Activated gamma-delta T cell (primary cell): ENCODE measurements at places on chromosomes 6 and 20.

DNA sequence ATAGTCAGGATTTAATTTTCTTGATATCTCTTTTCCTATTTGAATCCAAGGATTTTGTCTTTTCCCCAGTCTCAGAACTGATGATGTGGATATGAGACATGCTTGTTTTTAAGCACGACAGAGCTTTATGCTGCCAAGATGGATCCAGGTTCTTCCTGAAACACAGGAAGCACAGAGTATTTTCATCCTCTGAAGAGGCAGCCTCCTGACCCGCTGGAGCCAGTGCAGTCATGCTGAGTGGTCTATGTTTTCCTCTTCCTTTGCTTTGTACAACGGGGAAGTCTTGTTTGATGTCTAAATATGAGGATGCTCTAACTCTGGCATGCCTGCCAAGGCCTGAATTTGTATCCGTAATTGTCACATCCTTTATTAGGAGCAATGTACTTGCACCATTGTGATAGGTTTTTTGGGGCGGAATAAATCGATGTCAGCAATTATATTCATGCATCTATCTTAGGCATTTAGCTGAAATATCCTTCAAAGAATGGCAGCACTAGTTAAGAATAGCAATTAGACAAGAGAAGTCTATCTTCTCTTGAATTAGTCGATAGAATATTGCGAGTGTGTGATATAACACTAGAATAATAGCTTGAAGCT lies 407.1 kb upstream of the JAG1 start:
- DNase-seq: no peak

- no peak for DNase-seq
Measured at GRCh38 chr6:124203812-124204167, 400.1 kb downstream of the NKAIN2 start.

GRCh38 chr6:130766239-130767144 lies 60.7 kb upstream of the SMLR1 start:
- no peak for DNase-seq

DNA sequence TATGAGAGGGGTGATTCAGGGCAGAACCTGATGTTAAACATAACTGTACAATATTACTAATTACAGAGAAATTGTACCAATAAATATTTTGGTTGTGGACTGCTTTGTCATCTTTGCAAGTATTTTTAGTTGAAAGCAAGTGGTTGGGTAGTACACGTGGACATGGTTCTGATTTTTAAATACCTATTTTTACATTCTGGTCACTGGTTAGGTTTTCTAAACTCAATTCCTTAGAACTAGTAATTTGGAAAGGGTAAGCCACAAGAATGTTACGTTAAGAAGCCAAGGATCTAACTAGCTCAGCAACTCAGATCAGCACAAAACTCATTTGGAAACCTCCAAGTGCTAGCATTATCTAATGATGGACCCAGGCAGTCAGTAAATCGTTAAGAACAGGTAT lies 2.7 kb downstream of the EPB41L2 start:
- DNase-seq: no peak

DNA sequence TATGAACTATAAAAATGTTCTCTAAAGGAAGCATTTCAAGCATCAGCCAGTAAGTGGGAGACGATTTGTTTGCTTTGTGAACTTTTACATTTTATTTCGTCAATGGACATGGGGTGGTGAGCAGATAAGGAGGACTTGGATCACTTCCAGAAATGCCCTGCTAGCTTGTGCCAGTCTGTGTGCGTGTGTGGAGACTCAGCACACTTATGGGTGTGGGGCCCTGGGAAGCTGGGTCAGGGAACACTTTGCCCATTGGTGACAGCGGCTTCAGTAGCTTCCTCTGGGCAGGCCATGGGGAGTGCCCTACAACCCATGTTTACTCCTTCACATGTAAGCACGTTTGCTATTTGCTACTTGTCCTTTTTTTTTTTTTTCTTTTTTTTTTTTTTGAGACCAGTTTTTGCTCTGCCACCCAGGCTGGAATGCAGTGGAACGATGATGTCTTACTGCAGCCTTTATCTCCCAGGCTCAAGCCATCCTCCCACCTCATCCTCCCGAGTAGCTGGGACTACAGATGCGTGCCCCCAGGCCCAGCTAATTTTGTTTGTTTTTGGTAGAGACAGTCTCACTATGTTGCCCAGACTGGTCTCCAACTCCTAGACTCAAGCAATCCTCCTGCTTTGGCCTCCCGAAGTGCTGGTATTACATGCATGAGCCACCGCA lies 24.2 kb downstream of the PRDM1 start:
- DNase-seq: no peak

- DNase-seq: no peak
Measured at GRCh38 chr6:55778705-55779104, 96.7 kb downstream of the BMP5 start.

GRCh38 chr6:111013144-111013915 lies 31.5 kb downstream of the RPF2 start:
- no peak for DNase-seq

DNA sequence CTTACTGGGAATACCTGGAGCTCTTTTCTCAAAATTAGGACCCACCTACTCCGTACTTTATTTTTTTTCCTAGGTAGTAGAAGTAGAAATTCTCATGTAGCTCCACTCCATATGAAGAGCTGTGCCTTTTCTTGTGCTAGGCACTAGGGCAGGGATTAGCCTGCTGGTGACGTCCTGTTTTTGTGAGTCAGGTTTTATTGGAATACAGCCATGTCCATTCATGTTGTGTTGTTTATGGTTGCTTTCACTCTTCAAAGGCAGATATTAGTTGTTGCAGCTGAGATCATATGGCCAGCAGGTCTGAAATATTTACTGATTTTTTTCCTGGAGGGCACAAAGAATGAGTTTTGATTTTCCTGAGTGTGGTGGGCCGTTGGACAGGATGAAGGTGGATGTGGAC lies 20.5 kb downstream of the XRN2 start:
- no peak for DNase-seq

- no peak for DNase-seq
Measured at GRCh38 chr6:135578976-135579375, 81.4 kb upstream of the AHI1 start.

GRCh38 chr20:41152108-41152757 lies 14.9 kb downstream of the PLCG1 start:
- DNase-seq: no peak

- DNase-seq: no peak
Measured at GRCh38 chr6:156348849-156349248, 428.3 kb upstream of the ARID1B start.

GRCh38 chr6:31763619-31763940 lies 1.1 kb downstream of the SAPCD1 start:
- no peak for DNase-seq

GRCh38 chr6:43900560-43900915 lies 130.5 kb downstream of the VEGFA start:
- DNase-seq: no peak

DNA sequence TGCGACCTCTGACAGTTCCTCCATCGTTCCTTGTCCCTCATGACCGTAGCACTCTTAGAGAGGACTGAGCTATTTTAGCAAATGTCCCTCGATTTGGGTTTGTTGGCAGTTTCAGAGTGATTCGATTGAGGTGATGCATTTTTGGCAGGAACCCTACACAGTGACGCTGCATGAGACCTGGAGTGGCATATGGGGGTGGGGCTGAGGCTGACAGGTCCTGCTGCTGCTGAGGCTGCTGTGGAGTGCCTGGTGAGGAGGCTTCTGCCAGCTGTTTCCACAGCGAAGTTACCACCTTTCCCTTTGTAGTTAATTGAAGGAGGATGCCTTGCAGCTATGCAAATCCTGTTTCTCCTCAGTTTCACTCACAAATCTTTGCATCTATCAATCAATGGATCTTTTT lies 19.8 kb downstream of the PXDC1 start:
- no peak for DNase-seq

- no peak for DNase-seq
Measured at GRCh38 chr20:6719369-6719721, 48.1 kb upstream of the BMP2 start.

- no peak for DNase-seq
Measured at GRCh38 chr6:49462599-49462926, 490 bp downstream of the MMUT start.

DNA sequence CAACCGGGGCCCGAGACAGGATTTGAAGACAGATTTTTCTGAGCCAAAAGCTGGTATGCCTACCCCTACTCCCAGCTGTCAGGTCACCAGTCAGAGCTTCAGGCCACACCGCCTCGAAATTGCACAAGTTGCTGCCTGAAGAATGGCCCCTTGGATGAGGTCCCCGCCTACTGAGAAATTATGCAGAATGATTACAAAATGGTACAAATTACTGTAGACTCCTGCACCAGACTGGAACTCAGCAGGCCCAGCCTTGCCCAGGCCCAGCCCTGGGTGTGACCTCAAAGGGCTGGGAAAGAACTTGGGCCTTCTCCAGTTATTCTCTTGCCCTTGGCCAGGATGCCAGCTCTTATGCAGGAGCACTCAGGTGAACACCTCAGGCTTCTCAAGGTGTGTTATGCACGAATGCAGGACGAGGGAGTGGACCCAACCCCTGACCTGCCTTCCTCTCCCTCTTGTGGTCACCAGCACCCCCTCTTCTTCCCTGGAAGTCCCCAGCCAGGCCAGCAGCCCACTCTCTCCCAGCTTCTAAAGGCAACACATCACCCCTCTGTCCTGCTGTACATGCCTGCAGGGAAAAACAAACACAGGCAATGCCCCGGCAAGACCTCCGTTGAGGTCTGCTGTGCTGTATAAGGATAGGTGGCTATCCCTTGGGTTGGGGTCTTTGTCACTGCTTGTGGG lies 88.7 kb upstream of the NAA20 start:
- DNase-seq: no peak

GRCh38 chr20:36728986-36729385 lies 16.9 kb downstream of the NDRG3 start:
- no peak for DNase-seq

- no peak for DNase-seq
Measured at GRCh38 chr6:167113935-167114910, 8.7 kb upstream of the CCR6 start.

GRCh38 chr6:138293428-138294395 lies 75.4 kb upstream of the PBOV1 start:
- DNase-seq: no peak

DNA sequence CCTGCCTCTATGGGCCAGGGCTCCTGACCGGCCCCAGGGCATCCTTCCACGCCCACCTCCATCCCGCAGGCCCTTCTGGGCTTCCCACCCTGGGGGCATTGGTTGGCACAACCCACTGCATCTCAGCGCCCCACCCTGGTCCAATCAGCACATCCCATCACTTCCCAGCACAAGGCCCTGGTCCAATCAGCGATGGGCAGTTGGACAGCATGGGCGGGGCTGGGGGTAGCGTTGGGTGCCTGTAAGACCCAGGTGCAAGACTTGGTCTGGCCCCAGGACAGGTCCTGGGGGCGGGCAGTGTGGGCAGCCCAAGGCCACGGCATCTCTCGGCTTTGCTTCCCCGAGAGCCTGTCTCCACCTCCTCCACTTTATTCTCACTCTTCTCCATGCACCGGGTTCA lies 298.5 kb downstream of the BMP7 start:
- no peak for DNase-seq

DNA sequence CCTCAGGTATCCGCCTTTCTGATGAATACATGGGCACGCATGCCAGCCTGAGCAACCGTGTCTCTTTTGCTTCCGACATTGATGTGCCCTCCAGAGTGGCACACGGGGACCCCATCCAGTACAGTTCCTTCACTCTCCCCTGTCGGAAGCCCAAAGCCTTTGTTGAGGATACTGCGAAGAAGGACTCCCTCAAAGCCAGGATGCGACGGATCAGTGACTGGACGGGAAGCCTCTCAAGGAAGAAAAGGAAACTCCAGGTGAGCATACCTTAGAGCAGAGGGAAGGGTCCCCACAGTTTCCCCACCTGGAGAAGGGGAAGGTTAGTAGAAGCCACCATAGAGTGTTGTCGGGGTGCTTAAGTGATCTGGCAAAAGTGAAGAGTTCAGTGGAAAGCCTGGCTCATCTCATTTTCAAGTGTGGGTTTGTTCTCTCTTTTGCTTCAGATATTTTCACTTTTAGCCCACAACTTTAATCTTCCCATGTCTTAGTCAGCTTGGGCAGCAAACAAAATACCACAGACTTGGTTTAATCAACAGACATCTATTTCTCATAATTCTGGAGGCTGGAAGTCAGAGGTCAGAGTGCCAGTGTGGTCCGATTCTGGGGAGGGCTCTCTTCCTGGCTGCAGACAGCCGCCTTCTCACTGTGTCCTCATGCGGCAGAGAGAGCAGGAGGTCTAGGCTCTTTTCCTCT lies 133.5 kb upstream of the CLDN20 start:
- no peak for DNase-seq

- no peak for DNase-seq
Measured at GRCh38 chr6:36875250-36875633, 639 bp upstream of the PPIL1 start.

- DNase-seq: no peak
Measured at GRCh38 chr20:47295921-47296426, 60.5 kb downstream of the ZMYND8 start.

DNA sequence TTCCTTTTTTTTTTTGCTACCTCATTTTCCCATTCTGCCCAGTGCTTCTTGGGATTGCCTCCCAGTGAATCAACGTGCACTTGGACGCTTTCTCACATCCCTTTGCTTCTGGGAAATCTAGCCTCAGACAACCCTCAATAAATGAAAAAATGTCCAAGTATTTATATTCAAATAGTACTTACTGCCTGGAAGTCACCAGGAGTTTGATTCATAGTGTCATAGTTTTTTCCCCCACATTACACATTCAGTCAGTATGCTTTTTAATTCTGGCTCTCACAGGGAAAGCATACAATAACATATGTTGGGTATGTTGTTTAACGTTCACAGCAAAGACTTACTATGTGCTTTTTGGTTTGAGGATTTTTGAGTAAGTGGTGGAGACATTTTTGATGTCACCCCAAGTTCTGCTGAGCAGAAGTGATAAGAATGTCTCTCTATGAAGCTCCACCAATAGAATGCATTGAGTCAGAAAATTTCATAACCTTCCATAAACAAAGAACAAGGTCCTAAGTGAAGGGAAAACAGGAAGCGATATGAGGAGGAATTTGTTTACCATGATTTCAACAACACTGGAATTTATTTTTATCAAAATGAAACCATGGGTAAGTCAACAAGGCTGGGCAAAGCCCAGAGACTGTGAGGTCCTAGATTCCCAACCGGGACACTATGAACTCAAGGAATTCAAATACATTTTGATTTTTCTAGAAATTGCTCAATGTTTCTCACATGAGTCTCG lies 301.2 kb upstream of the BMP2 start:
- DNase-seq: no peak

GRCh38 chr6:113219783-113220182 lies 637.4 kb upstream of the MARCKS start:
- DNase-seq: no peak

DNA sequence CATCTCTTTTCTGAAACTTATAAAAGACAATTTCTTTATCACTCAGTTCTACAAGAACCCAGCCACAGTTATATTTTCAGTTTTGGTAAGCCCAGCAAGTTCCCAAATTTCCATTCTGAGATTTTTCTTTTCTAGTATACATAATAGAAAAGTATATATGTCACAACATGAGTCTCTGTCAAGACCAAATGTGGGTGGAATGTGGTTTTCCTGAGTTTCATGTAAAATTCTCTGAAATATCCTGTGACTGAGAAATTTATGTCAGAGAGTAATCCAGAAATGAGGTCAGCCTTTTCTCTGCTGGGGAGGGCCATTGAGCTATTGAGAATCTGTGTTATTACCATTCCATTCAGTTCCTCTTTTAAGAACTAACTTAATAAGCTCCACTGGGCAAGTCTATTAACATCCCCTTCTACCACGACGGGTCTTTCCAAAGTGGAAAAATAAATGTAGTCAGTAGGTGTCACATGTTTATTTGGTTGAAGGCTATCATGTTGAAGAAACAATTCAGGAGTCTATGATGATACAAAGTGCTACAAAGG lies 100.7 kb upstream of the HMGN3 start:
- DNase-seq: no peak

- no peak for DNase-seq
Measured at GRCh38 chr20:11271319-11271718, 597.5 kb upstream of the JAG1 start.

- no peak for DNase-seq
Measured at GRCh38 chr6:119273272-119274196, 76.0 kb downstream of the MAN1A1 start.
